Vein endothelial cell (primary cell): ENCODE measurements at places on chromosomes 1 and 21. TPM values are rescaled to one million over a fixed set of nuclear protein-coding genes. Genes with fewer than 3 reads are reported as not detected.

TRPM2 gene
- 0.33 and 1.1 TPM in 2 replicates for total RNA-seq

RASSF5 gene
- 0.19 and 0.33 TPM in 2 replicates for total RNA-seq

CD53 gene
- not detected in 2 replicates for total RNA-seq

MYCBP gene
- 8.2 and 11.7 TPM in 2 replicates for total RNA-seq

XKR8 gene
- total RNA-seq = 10.8 and 11.4 TPM in 2 replicates
